Stimulated activated CD8-positive, alpha-beta memory T cell treated with anti-CD3 and anti-CD28 coated beads, Interleukin-4, amount 100 ng/mL, for 1 hour (primary cell): ENCODE measurements at places on chromosomes 11 and 22.

- DNase-seq = no peak
Measured at GRCh38 chr11:94638902-94639373, 71.8 kb downstream of the PIWIL4 start.

DNA sequence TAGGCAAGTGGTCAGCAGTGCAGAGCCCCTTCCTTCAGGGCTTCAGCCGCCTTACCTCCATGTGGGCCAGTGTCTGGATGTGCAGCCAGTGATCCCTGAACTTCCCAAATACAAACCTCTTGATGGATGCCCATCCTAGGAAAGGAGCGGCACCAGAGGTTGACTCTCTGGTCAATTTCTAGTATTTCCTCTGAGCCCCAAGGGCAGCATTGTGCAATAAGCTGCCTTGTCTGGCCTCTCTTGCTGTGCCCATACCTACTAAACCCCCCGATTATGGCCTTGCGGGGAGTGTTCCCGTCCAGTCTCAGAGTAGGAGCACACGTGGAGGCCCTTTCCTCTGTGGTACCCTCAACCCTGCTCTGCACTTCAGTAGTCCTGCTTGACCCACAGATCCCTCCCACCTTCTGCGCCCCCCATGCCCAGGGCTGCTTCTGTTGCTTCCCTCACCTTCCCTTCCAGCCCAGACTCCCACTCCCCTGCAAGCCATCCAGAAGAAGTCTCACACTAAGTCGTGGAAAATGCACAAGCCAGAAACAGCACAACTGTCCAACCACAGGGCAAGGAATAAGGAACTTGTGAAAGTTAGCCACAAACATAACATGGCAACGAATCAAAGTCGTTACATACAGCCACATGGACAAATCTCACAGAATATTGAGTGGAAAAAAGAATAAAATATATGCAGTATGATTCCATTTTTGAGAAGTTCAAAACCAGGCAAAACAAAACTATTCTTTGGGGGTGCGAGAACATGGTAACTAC, 39.6 kb upstream of the HORMAD2 start:
- no peak for DNase-seq

DNA sequence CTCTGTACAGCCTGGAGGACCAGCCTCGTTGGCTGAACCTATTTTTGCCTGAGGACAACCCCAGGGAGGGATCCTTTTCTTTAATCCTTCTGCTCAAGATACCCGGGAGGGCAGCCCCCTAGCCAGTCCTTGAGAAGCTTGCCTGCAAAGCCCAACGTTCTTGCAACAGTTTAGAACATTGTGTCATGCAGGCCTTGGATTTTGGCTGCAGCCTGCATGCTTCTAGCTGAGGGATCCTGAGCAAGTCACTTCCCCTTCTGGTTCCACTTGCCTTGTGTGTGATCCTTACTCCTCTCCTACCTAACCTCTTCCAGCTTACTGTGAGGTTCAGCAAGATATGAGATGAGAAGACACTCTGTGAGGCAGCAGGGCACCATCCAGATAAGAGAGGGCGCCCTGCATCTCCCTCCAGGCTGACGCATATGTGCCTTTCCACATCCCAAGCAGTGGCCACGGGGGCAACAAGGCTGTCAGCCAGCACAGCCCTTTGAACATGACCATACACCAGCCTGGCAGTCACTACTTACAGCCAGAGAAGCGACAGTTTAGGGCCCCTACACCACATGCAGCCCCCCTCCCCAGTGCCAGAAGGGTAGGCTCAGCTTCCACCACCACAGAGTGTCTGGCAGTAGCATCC, 76.1 kb downstream of the C11orf58 start:
- no peak for DNase-seq

GRCh38 chr11:35207471-35208403, 68.8 kb downstream of the CD44 start:
- no peak for DNase-seq

DNA sequence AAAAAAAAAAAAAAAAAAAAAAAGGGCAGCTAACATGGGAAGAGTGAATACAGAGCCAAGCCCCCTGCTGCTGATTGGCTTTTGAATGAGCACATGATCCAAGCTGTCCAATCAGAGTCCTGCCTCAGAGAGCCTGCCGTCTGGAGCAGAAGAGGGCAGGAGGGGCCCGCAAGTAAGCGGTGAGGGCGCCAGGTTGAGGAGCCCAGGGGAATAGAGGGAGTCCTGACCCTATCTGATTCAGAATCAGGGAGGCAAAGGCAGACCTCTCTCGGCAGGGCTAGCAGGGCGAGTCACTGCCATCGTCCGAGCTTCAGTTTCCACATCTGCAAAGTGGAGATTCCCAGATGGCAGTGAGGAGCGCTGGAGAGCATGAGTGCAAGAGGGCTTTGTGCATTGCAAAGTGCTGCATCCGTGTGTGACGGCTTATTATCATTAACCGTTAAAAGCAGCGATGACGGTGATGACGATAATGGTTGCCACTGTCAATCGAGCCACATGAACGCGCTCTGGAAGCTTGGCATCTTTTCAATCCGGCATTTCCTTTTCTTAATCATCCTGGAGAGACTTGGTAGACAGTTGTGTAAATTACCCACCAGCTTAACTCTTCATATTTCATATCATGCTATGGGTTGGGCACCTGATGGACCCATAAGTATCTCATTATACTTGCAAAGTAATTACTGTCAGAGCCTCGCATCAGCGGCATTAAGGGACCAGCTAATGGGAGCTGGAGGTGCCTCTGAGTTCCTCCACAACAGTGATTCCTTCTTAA, 68.6 kb upstream of the ATXN10 start:
- DNase-seq = no peak

GRCh38 chr22:27474711-27475547, 326.6 kb downstream of the MN1 start:
- DNase-seq = no peak

DNA sequence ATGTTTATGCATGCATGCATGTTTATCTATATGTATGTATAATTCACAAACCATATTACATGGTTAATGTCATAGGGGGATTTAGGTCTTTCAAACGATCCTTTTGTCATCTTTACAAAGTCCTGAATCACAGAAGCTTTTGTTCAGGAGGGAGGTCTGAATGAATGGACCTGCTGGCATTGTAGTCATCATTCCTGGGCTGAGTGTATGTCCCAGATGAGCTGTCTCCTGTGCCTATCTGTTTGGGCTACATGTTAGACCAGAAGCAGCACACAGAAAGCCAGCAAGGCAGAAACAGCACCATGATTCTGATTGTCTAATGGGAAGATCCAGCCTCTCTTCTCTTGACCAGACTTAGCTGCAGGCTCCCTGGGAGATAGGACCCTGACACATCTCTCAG, 69.5 kb downstream of the ADM start:
- no peak for DNase-seq

DNA sequence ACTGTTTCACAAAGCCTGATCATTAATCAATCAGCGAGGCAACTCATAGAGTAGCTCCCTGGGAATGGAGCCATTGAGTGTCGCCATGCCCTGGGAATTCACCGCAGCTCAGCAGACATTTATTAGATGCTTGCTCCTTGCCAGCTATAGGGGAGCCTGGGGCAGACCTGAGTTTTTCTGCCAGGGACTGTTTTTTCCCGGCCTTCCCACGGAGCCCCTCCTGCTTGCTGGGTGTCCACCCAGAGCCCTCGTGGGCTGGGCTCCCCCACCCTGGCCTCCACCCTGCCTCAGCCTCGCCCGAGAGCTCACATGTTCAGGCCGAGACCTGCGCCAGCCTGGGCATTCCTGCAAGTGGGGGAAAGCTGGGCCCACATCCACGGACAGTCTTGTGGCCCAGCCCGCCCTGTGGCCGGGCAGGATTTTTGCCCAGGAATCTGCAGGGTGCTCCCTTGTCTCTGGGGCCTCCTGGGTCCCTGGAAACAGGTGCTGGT, 64.9 kb downstream of the SMIM38 start:
- DNase-seq = no peak

- DNase-seq = no peak
Measured at GRCh38 chr11:35615921-35616900, 2.0 kb upstream of the FJX1 start.

- DNase-seq = no peak
Measured at GRCh38 chr11:20163783-20164481, 3.7 kb upstream of the DBX1 start.

GRCh38 chr11:118643142-118643994, 36.0 kb downstream of the PHLDB1 start:
- DNase-seq = no peak

DNA sequence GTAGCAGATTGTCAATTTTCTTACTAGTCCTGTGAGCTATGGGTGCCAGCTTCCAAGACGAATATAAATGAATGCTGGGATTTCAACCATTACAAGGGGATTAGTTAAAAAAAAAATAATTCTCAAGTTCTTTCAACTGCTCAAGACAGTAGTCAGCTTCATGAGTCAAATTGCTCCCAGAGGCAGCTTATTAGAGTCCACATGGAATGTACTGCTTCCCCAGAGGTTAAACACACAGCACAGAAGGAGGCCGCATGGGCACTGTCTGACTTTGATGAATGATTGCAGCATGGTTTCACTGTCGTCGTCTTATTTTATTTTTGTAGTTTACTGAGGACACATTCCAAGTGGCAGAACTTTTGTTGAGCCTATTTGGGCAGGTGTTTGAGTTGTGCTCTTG, 563.2 kb downstream of the TMEM135 start:
- no peak for DNase-seq

- no peak for DNase-seq
Measured at GRCh38 chr11:106998116-106998915, 20.0 kb downstream of the GUCY1A2 start.

GRCh38 chr11:61635304-61635703, 44.9 kb upstream of the DAGLA start:
- DNase-seq = no peak

DNA sequence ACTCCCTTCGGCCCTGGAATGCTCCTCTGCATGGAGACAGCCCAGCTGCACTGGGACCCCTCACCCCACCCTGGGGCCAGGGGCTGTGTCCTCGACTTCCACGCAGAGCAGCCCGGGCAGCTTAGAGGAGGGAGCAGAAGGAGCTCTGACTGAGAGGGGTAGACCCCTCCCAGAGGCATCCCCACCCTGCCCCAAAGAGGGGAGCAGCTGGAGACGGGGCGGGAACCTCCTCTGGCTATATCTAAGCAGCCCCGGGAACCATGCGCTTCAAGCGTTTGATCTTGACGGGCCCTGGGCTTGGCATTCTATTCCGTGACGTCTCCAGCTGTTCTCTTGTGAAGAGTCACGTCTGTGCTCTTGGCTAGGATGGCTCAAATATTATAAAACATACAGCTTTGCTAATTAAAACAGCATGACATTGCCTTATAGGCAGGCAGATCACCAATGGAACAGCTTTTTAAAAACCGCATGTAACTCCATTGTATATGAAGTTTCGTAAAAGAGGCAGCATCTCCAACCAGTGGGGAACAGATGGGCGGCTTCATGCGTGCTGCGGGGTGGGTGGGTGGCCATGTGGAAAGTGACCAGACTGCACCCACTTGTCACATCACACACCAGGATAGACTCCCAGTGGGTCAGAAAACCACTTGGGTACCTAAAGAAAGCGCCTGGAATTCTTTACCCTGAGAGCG, 7.7 kb downstream of the KCNQ1 start:
- no peak for DNase-seq

GRCh38 chr11:116557282-116557681, 215.5 kb downstream of the BUD13 start:
- no peak for DNase-seq

- DNase-seq = no peak
Measured at GRCh38 chr22:21069375-21069774, 23.6 kb downstream of the LRRC74B start.

DNA sequence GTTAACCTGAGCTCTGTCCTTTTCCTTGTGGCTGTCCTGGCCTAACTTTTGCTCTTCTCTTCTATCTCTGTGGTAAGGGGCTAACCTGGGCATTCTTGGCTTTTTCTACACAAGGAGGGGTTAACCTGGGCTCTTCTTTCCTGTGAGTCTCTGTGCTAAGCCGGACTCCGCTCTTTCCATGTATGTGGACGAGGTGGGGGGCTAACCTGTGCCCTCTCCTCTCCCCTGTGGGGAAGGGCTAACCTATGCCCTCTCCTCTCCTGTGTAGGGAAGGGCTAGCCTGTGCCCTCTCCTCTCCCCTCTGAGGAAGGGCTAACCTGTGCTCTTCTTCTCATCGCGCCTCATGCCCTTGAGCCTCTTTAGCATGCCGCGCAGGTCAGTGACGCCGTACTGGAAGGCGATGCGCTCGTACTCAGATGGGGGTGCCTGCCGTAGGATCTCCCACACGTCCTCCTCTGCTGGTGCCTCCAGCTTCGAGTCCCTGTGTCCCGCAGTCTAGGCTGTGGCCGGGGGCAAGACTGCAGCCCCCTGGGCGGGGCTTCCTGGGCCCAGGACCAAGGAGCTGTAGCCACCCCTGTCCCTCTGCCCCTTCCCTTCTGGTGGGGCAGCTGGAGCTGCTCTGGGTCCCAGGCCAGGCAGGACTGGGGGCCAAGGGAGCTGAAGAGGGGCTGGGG, 6.5 kb downstream of the MYBPC3 start:
- no peak for DNase-seq

- DNase-seq = no peak
Measured at GRCh38 chr11:64088162-64089026, 52.7 kb downstream of the FLRT1 start.

- DNase-seq = no peak
Measured at GRCh38 chr11:61732705-61733104, 19.7 kb upstream of the MYRF start.

- no peak for DNase-seq
Measured at GRCh38 chr11:120133216-120134105, 4.5 kb downstream of the TRIM29 start.
